ENCODE measurements at places on chromosomes 3 and 15.

DNA sequence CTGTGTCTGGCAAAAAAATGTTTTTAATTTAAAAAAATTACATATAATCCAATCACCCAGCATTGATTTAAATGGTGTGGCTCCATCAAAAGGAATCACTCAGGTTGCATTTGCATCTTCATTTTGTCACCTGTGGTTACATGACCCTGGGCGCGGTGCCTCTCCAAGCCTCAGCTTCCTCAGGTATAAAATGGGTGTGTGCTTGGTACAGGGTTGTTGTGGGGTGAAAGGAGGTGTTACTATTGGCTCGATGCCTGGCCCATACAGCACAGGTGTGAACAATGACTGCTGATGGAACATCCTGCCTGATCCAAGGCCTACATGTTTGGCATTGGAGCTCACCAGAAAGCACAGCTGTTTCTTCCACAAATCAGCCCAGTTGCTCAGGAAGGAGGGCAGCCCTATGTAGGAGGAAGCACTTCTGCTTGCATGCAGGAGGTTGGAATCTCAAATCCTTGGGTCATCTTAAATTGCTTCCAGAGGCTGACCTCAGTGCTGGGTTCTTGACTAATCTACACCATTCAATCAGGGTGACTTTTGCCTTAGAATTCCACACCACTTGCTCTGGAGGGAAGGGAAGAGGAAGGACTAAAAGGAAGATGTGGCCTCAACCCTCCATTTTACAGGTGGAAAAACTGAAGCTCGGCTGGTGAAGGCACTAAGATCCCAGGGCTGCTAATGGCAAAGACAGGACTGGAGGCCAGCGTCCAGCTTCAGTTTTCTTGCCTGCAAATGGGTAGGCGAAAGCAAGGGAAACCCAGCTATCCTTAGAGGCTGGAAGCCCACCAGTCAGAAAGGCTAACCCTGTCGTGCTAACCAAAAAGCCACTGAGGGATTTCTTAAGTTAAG is 31.7 kb downstream of the BHLHE40 start:
- DNase-seq, result no peak

DNA sequence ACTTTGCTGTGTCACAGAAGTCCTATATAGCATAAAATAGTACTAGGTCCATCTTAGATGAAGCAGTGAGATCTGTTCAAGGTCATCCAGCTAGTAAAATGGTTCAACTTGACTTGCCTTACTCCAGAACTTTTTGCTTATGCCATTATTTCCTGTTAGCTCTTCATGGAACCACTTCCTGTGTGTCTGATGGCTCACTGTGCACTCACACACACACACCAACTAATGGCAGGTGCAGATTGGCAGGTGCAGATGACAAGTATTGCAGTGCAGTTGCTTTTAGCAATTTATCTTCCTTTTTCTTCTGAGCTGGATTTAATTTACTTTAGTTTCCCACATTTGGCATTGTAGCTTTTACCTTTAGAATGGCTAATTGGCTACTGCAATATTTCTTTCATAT is 29.8 kb downstream of the GOLGA8S start:
- DNase-seq, result no peak

- DNase-seq, result no peak
Measured at GRCh38 chr3:30012941-30013543, 593.4 kb upstream of the TGFBR2 start.

GRCh38 chr3:11724615-11725339 is 81.1 kb upstream of the VGLL4 start:
- no peak for DNase-seq

GRCh38 chr3:115961380-115961779 is 338.1 kb downstream of the GAP43 start:
- DNase-seq, result no peak

DNA sequence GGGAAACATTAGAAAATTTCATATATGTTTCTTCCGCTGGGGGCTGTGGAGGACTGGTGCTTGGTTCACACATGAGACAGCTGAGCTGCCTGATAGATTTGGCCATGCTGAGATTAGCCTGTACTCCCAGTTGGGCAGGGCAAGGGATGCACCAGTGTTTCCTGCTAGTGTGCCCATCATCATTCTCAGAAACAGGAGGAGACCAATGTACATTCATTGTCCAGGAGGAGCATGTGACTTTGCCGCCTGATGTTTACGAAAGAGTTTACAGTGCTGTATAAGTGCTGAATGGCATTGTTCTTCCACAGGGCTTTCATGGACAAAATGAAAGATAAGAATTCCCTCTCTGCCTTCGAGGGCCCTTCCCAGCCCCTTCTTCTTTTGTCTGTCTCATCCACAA is 311.1 kb upstream of the THBS1 start:
- DNase-seq, result no peak

DNA sequence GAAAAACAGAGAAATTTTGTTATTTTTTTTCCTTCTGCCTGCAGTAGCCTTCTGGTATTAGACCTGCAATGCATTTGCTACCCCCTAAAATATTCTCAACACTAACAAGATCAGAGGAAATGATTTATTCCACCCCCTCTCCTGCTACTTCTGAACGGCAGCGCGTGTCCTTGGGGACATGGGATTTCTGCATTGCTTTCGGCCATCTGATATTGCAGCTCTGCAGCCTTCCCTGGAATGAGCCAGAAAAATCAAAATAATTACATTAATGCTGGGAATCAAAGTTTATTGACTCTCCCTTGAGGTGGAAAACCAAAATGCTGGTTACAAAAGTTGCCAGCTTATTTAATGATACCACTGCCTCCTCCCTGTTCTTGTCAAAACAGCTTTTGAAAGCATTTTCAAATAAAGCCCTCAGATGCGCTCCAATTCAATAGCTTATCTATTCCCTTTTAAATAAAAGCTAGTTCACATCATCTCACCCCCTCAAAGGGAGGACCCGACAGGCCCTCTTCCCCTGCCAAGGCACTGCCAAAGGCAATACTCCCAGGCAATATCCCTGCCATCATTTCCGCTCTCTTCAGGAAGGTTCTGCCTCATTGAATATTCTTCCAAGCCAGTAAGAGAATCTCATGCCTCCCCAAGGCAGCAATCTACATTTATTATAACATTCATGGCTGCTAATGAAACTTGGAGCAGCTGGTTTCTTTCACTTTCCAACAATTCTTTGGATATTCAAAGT is 96.6 kb downstream of the FHIT start:
- no peak for DNase-seq

- no peak for DNase-seq
Measured at GRCh38 chr15:40891810-40892446, 2.3 kb upstream of the VPS18 start.

DNA sequence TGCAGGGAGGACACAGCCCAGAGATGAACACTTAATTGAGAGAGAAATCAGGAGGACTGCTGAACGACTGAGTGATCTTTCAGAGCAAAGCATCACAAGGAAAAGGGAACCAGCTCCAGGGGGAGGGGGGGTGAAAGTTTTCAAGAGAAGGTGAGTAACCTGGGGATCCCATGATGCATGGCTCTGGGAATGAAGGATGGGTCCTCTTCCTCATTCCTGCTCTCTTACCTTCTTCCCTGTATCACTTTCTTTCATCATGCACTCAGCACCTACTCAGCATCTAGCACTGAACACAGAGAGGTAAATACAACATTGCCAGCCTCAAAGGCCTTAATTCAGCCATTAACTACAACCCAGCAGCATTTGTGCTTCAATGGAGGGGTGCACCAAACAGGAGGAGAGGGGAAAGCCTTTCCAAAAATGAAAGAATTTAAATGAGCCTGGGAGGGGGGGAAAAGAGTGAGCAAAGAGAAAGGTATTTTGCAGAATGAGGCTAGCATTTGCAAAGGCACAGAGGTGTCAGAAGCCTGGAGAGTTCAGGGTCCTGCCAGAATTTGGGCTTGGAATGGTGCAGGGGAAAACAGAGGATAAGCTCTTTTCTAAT is 427.4 kb downstream of the FOXP1 start:
- no peak for DNase-seq

GRCh38 chr3:36175113-36175812 is 205.0 kb upstream of the STAC start:
- DNase-seq, result no peak

- DNase-seq, result no peak
Measured at GRCh38 chr15:98727115-98728040, 79.0 kb downstream of the IGF1R start.

- DNase-seq, result no peak
Measured at GRCh38 chr15:90217671-90218394, 15.9 kb downstream of the CIB1 start.

- no peak for DNase-seq
Measured at GRCh38 chr3:16255726-16256125, 9.0 kb downstream of the DPH3 start.

DNA sequence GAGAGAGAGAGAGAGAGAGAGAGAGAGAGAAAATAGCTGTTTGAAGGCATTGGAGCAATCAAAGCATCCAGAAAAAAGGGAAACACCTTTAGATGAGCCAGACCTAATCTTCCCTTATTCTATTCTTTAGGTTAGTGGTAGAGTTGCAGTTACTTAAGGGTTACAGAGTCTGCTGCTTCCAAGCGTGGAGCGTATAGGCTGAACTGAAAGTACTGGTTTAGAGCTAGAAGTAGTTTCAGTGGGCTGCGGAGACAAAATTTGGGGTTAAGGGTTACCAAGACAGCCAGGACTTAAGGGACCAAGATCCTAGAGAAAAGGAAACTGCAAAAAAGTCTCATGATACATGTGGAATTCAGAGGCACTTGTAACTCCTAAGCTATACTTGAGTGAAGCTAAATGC is 66.1 kb upstream of the MEIS2 start:
- DNase-seq, result no peak

GRCh38 chr3:9448643-9449042 is 51.2 kb downstream of the SETD5 start:
- DNase-seq, result no peak

DNA sequence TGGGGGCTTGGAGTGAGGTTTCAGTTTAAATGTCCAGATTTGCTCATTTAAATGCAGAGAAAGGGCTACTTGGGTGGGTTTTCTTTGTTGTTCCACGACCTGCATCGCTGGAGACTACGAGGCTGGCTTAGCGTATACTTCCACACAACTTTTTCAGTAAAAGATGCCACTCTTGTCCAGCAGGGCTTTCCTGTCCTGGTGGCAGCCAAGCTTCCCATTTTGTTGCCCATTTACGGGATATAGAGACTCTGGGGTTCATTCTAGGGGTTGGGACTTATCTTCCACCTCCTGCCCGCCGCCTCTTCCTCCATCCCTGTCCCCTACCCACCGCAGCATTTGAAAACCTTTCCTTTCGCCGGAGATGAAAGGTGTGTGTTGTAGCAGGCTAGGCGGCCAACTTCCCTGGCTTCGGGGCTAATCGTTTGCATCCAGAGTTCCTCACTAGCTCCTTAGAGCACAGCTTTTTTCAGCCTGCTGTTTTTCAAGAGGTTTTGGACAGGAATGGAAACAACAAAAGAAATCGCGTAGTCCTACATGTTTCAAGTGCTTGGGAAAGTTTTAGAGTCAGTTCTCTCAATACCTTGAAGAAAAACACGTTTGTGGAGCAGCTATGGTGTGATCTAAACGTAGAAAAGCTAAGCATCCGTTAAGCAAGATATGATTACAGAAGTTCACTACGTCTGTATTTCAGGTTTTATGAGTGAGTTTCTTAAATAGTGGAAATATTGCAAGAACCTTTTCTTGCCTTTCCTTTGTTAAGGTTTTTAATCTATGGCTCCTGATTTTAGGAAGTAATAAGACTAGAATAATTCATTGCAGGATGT is 843 bp downstream of the CHRNA5 start:
- no peak for DNase-seq

GRCh38 chr3:187150599-187150998 is 11.3 kb upstream of the RPL39L start:
- peak; percentile 42 for DNase-seq

DNA sequence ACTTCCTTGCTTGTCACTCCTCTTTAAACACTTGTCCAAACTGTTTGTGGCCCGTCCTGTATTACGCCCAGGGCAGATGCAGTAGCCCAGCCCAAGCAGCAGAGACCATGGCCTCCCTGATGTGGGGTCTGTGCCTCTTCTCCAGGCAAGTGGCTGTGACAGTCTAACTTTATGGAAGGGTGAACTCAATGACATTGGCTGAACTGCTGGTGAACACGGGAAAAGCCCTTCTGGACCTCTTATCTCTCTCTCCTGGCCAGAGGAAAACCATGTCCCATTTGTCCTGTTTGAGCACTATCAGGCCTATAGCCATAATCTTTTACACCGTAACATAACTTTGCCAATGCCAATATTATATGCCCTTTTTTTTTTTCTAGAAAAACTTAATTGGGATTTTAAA is 67.6 kb downstream of the SMAD3 start:
- no peak for DNase-seq

GRCh38 chr3:182716114-182716688 is 77.1 kb upstream of the ATP11B start:
- no peak for DNase-seq

- no peak for DNase-seq
Measured at GRCh38 chr3:155978324-155978723, 107.9 kb downstream of the GMPS start.

- no peak for DNase-seq
Measured at GRCh38 chr3:52838561-52839267, 3.9 kb upstream of the MUSTN1 start.

GRCh38 chr15:25175033-25175788 is 220.4 kb downstream of the SNRPN start:
- DNase-seq, result no peak

DNA sequence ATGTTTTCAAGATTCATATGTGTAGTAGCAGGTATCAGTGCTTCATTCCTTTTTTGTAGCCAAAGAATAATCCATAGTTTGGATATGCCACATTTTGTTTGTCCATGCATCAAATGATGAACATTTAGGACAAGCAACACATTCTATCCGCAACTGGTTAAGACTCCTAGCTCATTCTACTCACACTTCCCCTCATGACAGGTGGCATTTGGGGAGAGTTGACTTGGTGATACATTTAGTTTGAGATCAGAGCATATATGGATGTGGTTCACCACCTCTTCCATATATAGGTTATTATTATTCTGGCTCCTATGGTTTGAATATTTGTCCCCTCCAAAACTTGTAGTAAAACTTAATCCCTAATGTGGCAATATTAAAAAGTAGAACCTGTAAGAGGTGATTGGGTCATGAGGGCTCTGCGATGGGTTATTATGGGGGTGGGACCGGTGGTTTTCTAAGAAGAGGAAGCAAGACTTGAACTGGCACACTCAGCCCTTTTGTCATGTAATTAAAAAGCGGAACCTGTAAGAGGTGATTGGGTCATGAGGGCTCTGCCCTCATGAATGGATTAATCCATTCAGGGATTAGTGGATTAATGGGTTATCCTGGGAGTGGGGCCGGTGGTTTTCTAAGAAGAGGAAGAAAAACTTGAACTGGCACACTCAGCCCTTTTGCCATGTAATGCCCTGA is 75.3 kb upstream of the HRH1 start:
- no peak for DNase-seq

Data from activated CD4-positive, CD25-positive, alpha-beta regulatory T cell (primary cell).